ENCODE measurements at places on chromosomes 12 and 14. TPM values are rescaled to one million over a fixed set of nuclear protein-coding genes. Genes with fewer than 3 reads are reported as not detected.

The AKAP6 gene
- total RNA-seq, result 79.8 TPM

The KCNA1 gene
- total RNA-seq, result 1.9 TPM

The EPYC gene
- total RNA-seq, result not detected

The GLIPR1 gene
- 15.0 TPM for total RNA-seq

The SERPINA12 gene
- total RNA-seq, result not detected

- H3K27ac ChIP-seq, result no peak overlapping the region
These were observed 1.8 kb downstream of the JAG2 start for GRCh38 chr14:105166571-105167302.

DNA sequence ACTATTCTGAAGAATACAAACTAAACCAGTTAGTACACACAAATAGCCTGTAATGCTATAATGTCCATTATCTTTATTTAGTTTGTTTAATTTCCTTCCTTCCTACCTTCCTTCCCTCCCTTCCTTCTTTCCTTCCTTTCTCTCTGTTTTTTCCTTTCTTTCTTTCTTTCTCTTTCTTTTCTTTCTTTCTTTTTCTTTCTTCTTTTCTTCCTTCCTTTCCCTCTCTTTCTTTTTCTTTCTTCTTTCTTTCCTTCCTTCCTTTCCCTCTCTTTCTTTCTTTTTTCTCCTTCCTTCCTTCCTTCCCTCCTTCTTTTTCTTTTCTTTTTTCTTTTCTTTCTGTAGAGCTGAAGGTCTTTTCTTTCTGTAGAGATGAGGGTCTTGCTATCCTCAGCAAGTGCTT, 131.2 kb downstream of the TMEM30B start:
- peaks cover 29% of the 10 kb centered on the region for H3K4me1 ChIP-seq
- no peaks in the 10 kb centered on the region for H3K36me3 ChIP-seq
- H3K4me3 ChIP-seq, result no peak overlapping the region
- no peak for DNase-seq
- H3K27me3 ChIP-seq, result no peaks in the 10 kb centered on the region

DNA sequence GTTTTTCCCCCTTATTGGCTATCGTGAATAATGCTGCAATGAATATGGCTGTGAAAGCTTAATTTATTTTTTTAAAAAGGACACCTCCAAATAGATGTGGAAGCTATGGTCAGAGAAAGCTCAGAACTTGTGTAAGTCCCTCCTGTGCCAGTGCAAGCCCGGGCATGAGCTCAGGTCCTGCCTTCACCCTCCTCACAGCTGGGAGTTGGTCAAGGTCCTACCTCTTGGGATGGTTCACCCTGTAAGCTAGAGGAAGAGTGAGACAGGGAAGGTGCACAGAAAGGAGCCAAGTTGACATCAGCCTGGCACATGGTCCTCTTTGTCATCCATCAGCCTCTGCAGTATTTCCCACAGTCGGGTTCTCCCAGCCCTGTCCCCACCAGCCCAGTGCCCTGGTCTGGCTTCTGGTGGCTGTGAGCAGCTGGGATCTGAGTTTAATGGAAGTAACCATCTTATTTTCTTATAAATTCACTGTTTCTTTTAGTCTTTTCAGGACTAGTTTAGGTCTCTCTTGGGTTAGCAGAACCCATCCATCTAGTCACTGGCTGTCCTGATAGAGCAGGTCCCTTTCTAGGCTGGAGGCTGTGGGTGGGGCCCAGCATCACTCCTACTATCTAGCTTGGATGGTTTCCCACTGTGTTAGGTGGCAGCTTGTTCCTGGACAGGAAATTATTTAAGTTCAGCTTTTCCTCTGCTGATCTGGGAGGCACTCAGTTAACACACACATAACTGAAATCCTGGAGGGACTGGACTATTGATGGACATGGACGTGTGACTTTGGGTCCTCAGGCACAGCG, 11.8 kb upstream of the PLEKHG3 start:
- H3K27me3 ChIP-seq, result no peaks in the 10 kb centered on the region
- H3K4me1 ChIP-seq, result peaks cover 17% of the 10 kb centered on the region
- no peak for DNase-seq
- no peak overlapping the region for H3K27ac ChIP-seq

DNA sequence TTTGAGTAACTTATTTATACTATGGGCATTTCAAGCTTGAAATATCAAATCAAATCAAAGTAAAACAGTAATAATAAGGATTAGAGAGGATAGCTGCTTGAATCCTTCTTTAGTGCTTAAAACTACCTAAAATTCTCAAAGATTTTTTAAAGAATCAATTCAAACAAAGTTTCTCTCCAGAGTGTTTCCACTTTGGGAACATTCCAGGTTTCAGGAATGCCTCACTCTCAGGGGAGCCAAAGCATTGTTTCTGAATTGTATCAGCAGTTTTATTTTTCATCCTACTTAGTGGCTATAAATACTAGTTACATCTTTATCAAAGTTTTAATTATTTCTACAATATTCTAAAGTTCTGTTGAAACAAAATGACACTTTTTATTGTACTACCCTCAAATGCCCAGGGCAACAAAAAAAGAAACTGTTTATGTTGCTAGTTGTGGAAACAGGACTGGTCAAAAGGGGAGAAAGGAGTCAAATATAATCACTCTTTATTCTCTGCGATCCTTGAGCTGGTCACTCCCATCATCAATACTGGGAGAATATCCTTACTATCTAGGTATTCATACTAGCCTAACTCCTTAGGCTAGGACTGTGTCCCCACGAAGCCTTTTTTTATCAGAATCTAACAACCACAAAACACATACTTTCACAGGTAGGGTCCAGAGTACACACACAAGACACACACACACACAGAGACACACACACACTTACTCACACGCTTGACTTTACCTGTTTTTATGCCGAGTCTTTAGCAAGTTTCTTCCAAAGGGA, 598 bp downstream of the RASSF9 start:
- peak overlapping the region; percentile 35 for H3K27ac ChIP-seq
- no peaks in the 10 kb centered on the region for H3K36me3 ChIP-seq
- peaks cover 5% of the 10 kb centered on the region for H3K4me1 ChIP-seq
- DNase-seq, result no peak

GRCh38 chr14:96351986-96352385, 11.2 kb downstream of the ATG2B start:
- H3K27me3 ChIP-seq, result no peaks in the 10 kb centered on the region
- no peaks in the 10 kb centered on the region for H3K4me1 ChIP-seq
- DNase-seq, result no peak

Measured in spinal cord (tissue), 10 donors.